ENCODE measurements at places on chromosomes 4 and X.

DNA sequence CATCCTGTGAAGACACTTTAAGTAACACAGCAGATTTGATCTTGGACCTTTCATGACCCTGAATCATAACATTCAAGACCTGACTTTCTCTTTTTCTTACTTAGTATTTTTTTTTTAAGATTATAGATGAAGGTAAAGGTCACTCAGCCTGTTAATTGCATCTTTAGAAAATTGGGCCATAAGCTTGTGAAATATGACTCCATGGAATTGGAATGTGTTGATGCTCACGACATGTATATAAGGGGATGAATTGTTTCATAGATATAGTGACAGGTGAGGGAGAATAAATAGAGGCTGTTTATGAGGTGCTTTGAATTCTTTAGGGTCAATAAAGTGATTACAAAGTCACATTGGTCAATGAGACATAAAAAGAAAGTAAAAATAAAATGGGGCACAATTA is 27.7 kb upstream of the HS3ST1 start:
- H3K36me3 ChIP-seq = no peaks in the 10 kb centered on the region
- H3K27me3 ChIP-seq = no peaks in the 10 kb centered on the region

DNA sequence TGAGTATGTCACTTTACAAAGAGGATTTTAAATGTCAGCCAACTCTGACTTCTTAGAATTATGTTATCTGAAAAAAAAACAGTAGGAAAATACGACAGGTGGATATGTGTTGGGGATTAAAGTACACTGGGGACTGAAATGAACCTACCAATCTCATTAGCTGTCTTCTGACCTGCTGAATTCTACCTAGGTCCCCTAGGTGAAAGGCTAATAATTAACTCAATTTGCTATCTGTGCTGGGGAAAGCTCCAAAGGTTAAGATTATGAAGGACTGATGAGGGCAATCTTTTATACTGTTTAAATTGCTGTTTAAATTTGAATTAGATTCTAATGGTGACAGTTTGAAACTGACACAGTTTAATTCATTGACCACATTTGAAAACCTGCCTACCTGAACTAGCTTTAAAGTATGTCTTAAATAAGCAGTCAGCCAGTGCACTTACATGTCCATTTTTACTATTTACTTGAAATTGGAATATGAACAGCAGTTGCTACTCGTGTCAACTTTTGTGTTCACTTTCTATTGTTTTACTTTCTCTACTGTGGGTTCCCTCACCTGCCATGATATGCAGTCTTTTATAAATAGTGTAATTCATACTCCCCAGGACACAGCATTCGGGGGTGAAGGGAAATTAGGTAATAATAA is 977.3 kb downstream of the C4orf33 start:
- H3K27ac ChIP-seq = no peak overlapping the region
- no peak for DNase-seq
- H3K36me3 ChIP-seq = no peaks in the 10 kb centered on the region
- H3K27me3 ChIP-seq = no peaks in the 10 kb centered on the region
- H3K4me1 ChIP-seq = no peaks in the 10 kb centered on the region

DNA sequence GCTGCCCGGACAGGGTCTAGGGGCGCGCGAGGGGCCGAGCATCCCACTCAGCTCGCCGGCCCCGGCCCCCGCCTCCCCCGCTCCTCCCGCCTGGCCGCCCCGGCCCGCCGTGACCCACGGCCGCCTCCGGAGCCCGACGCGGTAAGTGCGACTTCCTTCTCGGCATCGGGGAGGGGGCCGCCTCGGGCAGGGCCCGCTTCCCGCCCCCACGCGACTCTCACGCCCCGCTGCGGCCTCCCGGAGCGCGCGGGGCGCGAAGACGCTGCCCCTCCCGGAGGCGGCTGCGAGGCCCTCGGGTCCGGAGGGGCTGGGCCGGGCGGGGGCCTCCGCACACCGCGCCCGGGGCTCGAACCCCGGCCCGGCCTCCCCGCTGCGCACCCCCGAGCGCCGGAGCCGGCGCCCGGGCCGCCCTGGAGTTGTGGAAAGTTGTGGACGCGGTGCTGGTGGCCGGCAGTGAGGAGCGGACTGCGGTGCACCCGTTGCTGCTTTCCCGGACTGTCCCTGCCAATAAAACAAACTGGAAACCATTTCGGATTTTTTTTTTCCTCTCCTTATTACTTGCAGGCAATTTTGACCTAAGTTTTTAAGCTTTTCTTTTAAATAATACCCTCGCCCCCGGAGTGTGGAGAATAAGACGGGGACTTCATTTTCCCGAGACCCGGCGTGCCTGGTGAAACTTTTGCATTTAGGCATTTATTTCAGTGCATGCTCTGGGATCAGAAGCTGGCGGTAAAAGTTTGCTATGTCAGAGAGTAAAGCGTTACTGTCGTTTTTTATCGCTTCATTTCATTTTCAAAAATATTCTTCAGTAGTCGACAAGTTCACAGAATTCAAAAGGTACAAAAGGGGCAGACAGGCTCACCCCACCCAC is 13.0 kb upstream of the TMEM156 start:
- H3K27me3 ChIP-seq = no peaks in the 10 kb centered on the region
- H3K4me1 ChIP-seq = peaks cover 48% of the 10 kb centered on the region
- peak overlapping the region; percentile 41 for H3K4me3 ChIP-seq
- H3K36me3 ChIP-seq = no peaks in the 10 kb centered on the region
- peak overlapping the region; percentile 95 for H3K27ac ChIP-seq

DNA sequence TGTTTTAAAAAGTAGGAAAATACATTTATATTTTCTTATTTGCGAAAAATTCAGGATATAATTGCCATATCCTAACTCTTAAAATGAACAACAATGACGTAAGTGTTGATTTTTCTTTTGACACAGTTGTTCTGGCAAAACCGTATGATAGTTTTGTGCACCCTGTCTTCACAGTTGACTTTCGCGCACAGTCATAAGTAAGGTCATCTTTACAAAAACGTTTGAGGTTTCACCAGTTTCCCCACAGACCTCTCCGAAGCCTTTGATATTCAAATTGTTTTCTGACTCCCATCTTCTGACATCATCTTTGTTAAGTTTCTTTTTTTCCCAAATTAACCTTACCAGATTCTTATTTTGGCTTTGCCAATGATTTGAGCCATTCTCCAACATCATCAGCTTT is 48.1 kb upstream of the ATXN3L start:
- H3K4me3 ChIP-seq = no peak overlapping the region
- no peaks in the 10 kb centered on the region for H3K36me3 ChIP-seq
- no peaks in the 10 kb centered on the region for H3K27me3 ChIP-seq

DNA sequence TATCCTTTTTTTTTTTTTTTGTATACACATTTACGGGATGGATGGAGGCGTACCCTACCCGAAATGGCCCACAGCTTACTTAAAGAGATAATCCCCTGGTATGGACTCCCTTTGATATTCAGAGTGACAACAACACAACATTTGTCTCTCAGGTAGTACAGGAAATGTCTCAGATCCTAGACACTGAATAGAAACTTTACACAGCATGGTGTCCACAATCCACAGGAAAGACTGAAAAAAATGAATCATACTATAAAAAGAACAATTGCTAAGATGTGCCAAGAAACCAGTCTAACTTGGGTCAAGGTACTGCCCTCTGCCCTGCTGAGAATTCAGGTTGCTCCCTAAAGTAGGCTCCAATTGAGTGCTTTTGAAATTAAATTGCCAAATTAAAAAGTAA is 100.8 kb upstream of the LANCL3 start:
- H3K4me1 ChIP-seq = no peaks in the 10 kb centered on the region
- no peaks in the 10 kb centered on the region for H3K27me3 ChIP-seq
- no peak overlapping the region for H3K27ac ChIP-seq
- H3K36me3 ChIP-seq = no peaks in the 10 kb centered on the region
- H3K4me3 ChIP-seq = no peak overlapping the region
- no peak for DNase-seq

DNA sequence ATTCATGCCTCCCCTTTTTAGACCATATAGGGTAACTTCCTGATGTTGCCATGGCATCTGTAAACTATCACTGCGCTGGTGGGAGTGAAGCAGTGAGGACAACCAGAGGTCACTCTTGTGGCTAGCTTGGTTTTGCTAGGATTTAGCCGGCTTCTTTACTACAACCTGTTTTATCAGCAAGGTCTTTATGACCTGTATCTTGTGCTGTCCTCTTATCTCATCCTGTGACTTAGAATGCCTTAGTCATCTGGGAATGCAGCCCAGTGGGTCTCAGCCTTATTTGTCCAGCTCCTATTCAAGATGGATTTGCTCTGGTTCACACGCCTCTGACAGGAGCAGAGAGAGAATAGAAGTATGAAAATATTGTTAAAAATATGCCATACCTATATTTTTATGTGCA is 355.7 kb downstream of the ADGRL3 start:
- H3K4me1 ChIP-seq = no peaks in the 10 kb centered on the region
- H3K36me3 ChIP-seq = no peaks in the 10 kb centered on the region
- H3K4me3 ChIP-seq = no peak overlapping the region
- no peak overlapping the region for H3K27ac ChIP-seq
- H3K27me3 ChIP-seq = no peaks in the 10 kb centered on the region
- no peak for DNase-seq

- H3K27ac ChIP-seq = no peak overlapping the region
- no peaks in the 10 kb centered on the region for H3K36me3 ChIP-seq
- peak; percentile 9 for DNase-seq
- H3K4me3 ChIP-seq = no peak overlapping the region
Measured at GRCh38 chrX:110087485-110088356, 84.8 kb downstream of the TMEM164 start.

- no peak overlapping the region for H3K27ac ChIP-seq
- H3K4me1 ChIP-seq = no peaks in the 10 kb centered on the region
- no peak overlapping the region for H3K4me3 ChIP-seq
- DNase-seq = no peak
- H3K27me3 ChIP-seq = no peaks in the 10 kb centered on the region
Measured at GRCh38 chr4:16607241-16608066, 291.0 kb downstream of the LDB2 start.

GRCh38 chr4:118335774-118336173 is 17.0 kb downstream of the PRSS12 start:
- no peaks in the 10 kb centered on the region for H3K4me1 ChIP-seq
- H3K27me3 ChIP-seq = no peaks in the 10 kb centered on the region
- DNase-seq = no peak
- no peak overlapping the region for H3K27ac ChIP-seq

- no peak for DNase-seq
- no peaks in the 10 kb centered on the region for H3K4me1 ChIP-seq
- H3K27ac ChIP-seq = no peak overlapping the region
- no peak overlapping the region for H3K4me3 ChIP-seq
- no peaks in the 10 kb centered on the region for H3K27me3 ChIP-seq
Measured at GRCh38 chr4:154984148-154984547, 203.1 kb downstream of the RBM46 start.

DNA sequence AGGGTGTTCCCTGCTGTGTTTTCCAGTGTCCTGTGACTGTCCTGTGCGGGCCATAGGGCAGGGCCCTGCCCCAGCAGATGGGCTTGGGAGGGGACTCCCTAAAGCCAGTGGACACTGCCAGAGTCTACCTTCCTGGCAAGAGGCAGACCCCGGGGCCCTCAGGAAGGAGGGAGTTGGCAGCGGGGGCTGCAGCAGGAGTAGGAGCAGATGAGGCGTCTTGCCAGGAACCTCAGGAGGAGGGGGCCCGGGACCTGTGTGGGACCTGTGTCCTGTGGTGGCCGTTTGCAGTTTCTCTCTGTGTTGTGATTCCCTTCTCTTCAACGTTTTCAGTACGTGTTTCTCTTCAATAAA is 3.8 kb downstream of the PNMA3 start:
- no peak overlapping the region for H3K27ac ChIP-seq
- no peak for DNase-seq
- H3K36me3 ChIP-seq = no peaks in the 10 kb centered on the region
- H3K4me1 ChIP-seq = no peaks in the 10 kb centered on the region
- peaks cover 26% of the 10 kb centered on the region for H3K27me3 ChIP-seq
- no peak overlapping the region for H3K4me3 ChIP-seq

GRCh38 chr4:83629945-83630721 is 94.2 kb downstream of the GPAT3 start:
- no peak overlapping the region for H3K4me3 ChIP-seq
- H3K4me1 ChIP-seq = no peaks in the 10 kb centered on the region
- H3K27me3 ChIP-seq = no peaks in the 10 kb centered on the region
- no peaks in the 10 kb centered on the region for H3K36me3 ChIP-seq
- DNase-seq = peak; percentile 8

DNA sequence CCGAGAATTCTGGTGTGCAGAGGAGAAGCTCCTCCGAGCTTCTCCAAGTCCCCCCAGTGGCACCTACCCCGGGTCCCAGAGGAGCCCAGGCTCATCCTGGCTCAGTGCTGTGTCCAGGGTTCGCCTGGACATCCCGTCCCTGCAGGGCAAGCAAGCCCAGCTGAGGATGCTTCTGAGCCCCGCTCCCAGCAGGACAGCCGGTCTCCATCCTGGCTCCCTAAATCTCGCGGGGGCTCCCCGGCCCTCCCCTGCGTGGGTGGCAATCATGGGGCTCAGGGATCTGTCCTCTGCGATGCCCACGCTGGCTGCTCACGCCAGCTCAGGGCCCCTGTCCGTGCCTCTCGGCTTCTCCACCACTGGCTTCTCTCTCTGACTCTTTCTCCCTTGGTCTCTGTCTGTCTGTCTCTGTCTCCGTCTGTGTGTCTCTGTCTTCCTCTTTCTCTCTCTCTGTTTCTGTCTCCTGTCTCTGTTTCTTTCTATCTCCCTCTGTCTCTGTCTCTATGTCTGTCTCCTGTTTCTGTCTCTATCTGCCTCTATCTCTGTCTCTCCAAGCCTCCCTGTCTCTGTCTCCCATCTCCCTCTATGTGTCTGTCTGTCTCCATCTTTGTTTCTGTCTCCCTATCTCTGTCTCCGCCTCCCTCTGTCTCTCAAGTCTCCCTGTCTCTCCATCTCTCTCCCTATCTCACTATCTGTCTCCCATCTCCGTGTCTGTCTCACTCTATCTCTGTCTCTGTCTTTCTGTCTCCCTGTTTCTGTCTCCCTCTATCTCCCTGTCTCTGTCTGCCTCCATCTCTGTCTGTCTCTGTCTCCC is 27.8 kb upstream of the SLC25A6 start:
- H3K4me3 ChIP-seq = no peak overlapping the region
- no peak overlapping the region for H3K27ac ChIP-seq
- no peaks in the 10 kb centered on the region for H3K4me1 ChIP-seq
- H3K27me3 ChIP-seq = no peaks in the 10 kb centered on the region
- no peak for DNase-seq
- H3K36me3 ChIP-seq = peaks cover 87% of the 10 kb centered on the region

DNA sequence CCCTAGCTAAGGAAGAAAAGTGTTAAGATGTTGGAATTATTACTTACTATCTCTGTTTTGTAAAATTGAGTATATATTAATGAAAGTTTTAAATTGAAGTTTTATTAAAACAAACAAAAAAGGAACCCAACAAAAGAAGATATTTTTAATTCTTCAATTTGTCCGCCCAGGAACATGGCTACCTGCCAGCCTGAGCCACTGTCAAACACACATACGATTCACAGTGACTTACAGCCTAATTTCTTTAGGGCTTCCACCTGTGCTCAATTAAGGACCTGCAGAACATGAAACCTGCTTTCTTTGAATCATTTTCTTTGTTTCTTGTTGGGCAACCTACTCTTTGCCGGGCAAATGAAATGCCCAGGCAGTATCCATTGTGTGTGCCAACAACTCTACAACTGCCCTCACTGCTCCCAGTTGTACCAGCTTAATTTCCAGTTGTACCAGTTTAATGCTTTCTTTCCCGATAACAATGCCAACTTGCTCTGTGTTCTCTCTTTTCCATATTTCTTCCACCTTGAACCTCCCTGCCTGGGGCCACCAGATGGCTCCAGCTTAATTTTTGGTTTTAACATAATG is 181.7 kb downstream of the GBA3 start:
- DNase-seq = no peak
- no peak overlapping the region for H3K4me3 ChIP-seq
- H3K36me3 ChIP-seq = no peaks in the 10 kb centered on the region
- H3K27me3 ChIP-seq = no peaks in the 10 kb centered on the region
- no peaks in the 10 kb centered on the region for H3K4me1 ChIP-seq

Data from tibial nerve (tissue), 4 donors.